ENCODE measurements at places on chromosomes 4 and X. TPM values are rescaled to one million over a fixed set of nuclear protein-coding genes. Genes with fewer than 3 reads are reported as not detected.

The SULT1E1 gene
- not detected for total RNA-seq

DNA sequence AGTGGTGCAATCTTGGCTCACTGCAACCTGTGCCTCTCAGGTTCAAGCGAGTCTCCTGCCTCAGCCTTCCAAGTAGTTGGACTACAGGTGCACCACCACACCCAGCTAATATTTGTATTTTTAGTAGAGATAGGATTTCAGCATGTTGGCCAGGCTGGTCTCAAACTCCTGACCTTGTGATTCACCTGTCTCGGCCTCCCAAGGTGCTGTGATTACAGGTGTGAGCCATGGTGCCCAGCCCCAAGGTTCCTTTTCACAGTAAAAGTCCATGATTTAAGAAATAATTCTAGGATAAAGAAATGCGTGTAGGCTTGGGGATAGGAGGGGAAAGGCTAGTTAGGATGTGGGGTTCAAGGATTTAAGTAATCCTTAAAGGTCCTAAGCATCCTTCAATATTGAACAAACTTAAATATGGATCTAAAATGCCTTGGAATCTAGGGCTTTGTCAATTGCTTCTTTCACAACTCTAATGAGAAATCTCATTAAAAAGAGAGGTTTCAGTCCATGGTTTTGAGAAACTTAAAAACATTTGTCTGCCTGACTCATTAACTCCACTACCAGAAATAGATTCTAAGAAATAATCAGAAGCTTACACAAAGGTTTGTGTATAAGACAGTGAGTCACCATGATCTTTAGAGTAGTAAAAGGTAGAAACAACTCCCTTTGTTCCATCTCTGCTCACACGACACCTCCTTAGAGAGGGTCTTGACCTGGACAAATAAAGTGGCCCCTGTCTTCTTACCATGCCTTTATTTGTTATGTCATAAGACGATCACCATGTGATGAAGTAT is 203.2 kb downstream of the PTTG2 start:
- DNase-seq: no peak

- DNase-seq: no peak
Measured at GRCh38 chrX:1412551-1413161, 20.7 kb upstream of the SLC25A6 start.

DNA sequence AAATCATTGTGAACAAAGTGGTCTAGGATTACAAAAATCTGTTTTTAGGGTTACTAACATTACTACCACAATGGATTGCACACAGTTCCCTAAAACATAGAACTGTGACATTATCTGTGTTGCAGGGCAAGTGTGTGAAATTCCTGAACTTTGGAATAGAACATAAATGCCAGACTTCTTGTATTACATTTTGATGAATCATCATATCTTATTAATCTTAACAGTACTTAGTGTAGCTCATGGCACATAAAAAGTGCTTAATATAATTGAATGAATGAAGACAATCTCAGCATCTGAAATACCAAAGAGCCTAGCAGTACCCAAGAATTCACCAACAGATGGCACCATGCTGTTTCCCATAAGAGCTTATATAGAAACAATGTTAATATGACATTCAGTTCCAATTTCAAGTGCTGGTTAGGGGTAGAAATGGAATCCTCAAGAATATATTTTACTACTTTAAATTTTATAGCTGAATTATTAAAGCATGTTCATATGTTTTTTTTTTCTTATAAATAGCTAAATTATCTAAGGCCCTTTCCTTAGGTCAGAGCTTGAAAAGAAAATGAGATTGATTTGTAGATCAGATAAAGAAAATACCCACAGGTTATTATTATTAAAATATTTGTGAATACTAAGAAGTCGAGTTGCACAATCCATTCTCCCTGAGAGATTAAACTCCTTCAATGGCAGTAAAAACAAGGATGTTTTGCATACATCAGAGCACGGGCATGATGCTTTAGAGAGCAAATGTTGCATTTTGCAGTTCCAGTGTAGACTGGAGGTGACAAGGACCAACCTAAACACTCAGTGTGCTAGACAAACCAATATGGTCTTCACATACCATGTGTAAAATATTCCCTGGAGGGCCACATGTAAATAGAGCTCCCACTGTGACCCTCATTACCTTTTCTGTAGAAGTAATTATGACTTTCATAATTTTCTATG is 25.7 kb upstream of the SHISA3 start:
- DNase-seq: peak; percentile 63

DNA sequence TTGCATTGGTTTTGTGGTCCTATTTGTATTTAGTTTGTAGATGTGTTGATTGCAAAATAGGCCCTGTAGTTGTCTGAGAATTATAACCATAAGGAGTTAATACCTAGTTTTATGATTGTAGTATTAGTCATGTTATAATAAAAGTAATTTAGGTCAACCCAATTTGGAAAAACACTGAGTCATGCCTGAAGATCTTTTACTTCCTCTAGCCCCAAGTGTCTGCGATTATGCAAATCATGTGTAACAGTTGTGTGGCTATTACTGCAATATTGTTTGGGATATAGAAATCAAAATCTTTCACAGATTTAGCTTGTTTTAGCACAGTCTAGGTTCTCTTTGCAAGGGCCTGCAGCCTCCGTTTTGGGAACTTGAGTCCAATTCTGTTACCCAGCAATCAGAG is 12.6 kb downstream of the SRD5A3 start:
- peak; percentile 30 for DNase-seq

DNA sequence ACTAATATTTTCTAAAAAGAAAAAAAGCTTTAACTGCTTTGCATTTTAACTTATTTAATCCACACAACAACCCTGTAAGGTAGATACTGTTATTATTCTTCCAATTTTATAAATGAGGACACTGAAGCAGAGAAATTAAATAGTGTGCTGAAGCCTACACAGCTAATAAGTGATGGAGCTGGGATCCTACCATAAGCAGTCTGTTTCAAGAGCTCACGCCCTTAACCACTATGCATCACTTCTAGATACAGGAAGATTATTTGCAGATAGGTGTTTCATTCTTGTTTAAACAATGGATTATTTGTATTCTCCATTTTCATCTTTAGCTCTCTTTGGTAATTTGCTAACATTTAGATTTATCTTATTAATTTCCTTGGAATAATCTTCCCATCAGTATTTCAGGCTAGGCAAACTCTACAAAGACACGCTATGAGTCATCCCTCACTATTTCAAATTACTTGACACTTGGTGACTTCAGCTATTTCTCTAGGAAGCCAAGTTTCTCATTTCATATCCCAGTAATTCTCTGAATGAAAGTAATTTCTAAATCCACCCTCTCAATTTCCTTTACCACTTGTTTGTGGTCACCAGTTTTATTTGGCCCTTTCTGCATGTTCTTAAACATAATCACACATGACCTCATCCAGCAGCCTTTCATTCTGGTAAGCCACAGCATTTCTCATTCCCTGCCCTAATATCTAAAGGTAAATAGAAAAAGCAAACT is 67.3 kb downstream of the ASB9 start:
- no peak for DNase-seq

- DNase-seq: no peak
Measured at GRCh38 chr4:111136438-111136837, 513.6 kb upstream of the PITX2 start.

- no peak for DNase-seq
Measured at GRCh38 chrX:27675493-27675892, 85.3 kb downstream of the DCAF8L2 start.

DNA sequence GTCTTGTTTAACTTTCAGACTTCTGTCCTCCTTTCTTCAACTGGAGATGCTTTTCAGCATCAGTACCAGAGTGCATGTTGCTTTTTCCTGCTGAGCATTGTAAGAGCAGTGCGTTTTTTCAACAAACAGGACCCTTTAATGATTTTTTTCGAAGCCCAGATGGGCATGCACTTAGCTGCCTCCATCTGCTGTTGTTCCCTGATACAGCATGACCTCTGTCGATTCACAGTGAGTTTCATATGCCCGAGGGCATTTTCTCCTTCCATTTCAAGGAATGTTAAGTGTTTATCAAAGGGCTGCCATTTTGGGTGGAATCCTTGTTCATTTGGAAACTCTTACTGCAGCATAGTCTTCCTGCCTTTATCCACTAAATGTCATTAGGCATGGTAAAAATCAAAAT is 428.6 kb downstream of the DTHD1 start:
- no peak for DNase-seq

The ZNF711 gene
- 12.3 TPM for total RNA-seq

DNA sequence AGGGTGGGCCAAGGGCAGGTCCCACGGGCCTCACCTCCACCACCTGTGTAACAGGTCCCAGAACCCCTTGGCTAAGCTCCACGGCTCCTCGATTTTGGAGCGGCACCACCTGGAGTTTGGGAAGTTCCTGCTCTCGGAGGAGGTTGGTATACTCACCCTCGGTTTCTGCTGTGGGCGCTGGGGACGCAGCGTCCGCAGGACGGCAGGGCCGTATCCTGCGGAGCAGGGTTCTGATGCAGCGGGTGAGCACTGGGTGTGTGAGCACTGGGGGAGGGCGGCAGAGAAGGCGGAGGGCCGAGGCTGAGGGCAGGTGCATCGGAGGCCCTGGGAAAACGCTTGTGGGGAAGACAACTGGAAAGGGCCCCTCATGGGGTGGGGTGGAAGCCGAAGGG is 11.0 kb downstream of the ATP5ME start:
- DNase-seq: no peak

The UGT2B17 gene
- not detected for total RNA-seq

The TRIM60 gene
- total RNA-seq: not detected

The DLG3 gene
- total RNA-seq: not detected

The F11 gene
- not detected for total RNA-seq

- no peak for DNase-seq
Measured at GRCh38 chr4:79426989-79427388, 19.0 kb upstream of the GK2 start.

The GATA1 gene
- not detected for total RNA-seq

DNA sequence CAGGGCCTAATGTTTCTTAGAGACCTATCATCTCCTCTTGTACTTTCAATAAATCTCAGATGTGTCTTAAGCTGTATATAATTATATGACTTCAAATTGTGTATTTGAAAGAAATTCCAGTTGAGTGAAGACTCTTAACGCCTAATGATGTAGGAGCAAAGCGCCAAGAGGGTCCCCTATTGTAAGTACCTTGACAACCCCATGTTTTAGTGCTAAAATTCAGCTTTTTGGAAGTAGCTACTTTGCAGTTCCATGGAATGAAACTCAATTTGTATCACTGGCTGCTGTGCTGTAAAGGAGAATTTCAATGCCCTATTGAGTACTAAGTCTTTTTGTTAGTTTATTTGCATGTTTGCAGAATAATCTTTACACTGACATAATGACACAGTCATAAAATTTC is 1826.6 kb upstream of the AGA start:
- no peak for DNase-seq

GRCh38 chr4:78612398-78613178 is 61.0 kb downstream of the ANXA3 start:
- peak; percentile 82 for DNase-seq

DNA sequence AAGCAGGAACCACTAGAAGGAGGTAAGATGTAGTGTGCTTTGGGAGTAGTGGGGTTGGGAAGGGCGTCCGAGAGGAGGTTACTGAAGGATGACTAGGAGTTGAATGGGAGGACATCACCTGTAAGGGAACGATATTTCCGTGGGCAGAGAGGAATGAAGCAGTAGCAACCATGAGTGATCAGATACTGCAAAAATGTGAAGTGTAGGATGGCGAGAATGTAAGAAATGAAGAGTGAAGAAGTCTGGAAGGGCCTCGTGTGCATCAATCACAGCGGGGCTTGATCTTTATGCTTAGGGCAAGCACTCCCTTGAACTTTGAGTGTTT is 594 bp downstream of the MSMO1 start:
- DNase-seq: no peak

The RELL1 gene
- 51.6 TPM for total RNA-seq
